Kidney glomerular epithelial cell (primary cell): ENCODE measurements at places on chromosomes 1 and 21.

GRCh38 chr1:156399355-156400125 is 30.5 kb downstream of the RHBG start:
- DNase-seq, result no peak

DNA sequence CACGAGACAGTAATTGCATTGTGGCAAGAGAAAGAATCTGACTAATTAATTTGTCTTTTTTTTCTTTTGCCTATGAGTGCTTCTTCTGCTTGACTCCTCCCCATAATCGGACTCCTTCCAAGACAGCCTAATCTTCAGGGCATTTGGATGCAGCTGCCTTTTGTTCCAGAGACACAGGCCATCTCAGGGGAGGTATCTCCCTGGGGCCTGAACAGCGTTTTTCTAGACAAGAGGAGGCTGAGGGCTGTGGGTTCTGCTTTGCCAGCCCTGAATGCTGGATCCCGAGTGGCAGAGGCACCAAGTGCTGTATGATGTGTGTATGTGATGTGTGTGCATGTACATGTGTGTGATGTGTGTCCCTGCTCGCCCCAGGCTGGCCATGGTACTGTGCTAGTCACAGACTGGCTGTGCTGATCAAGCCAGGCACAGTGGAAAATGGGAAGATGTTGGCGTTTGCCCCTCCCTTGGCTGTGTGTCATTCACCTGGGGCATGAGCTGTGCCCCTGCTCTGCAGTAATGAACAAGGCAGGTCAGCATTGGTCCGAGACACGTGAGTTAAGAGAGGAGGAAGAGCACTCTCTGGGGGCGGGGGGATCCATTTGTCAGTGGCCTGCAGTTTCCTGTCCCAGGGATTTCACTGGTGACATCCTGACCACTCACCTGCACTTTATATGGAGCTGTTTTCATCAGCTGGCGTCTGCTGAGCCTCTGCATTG is 77.2 kb downstream of the ADARB1 start:
- DNase-seq, result no peak

DNA sequence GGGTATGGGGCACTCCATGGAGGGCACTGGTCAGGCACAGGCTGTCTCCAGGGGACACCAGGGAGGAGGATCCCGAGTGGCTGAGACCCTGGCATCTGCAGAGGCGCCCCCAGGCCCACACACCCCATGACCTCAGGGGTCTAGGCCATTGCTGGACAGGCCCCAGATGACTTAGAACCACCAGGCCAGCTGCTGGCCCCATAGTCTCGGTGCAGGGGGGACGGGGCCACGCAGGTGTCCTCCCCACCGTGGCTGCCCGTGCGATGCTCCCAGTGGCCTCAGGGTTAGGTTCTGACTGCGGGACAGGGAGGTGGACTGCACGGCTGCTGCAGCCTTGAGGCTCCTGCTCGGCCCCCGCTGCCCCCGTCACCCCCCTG is 44.0 kb downstream of the MORN1 start:
- no peak for DNase-seq

- no peak for DNase-seq
These were observed 83.3 kb upstream of the DISP3 start for GRCh38 chr1:11395616-11396015.

DNA sequence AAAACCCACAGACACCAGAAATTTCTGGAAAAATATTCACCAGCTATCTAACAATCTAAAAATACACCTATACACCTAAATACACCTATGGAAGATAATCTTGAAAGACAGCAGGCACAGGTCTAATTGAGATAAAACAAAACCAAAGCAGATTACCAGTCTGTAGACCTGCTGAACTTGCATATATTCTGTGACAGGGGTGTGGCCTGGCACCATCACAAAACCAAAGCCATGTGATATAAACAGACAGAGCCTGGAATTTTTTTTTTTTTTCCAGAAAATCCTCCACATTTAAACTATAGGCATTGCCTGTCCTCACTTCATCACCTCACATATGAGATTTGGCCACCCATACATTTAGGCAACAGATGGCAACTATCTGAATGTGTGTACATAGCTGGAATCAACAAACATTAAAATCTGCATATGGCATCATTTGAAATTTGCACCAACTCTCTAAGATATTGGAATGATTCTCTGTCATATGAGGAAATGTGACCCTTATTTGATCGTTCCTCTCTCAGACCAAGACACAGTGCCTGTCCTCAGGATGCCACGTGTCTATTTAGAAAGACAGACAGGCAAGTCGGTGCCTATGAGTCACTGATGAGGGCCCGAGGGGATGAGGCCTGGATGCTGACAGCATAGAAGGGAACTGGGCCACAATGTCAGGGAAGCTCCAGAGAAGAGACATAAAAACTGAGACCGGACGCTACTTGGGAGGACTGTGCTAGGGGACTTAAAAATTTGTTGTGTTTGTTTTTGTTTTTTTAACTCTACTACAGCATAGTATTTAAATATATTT is 32.6 kb downstream of the NMNAT2 start:
- DNase-seq, result no peak

- no peak for DNase-seq
These were observed 10.7 kb downstream of the ADAMTS5 start for GRCh38 chr21:26956216-26956615.

GRCh38 chr1:203049576-203050180 is 23.4 kb downstream of the PPFIA4 start:
- no peak for DNase-seq

- DNase-seq, result no peak
These were observed 99.0 kb downstream of the NEK7 start for GRCh38 chr1:198255784-198256183.

DNA sequence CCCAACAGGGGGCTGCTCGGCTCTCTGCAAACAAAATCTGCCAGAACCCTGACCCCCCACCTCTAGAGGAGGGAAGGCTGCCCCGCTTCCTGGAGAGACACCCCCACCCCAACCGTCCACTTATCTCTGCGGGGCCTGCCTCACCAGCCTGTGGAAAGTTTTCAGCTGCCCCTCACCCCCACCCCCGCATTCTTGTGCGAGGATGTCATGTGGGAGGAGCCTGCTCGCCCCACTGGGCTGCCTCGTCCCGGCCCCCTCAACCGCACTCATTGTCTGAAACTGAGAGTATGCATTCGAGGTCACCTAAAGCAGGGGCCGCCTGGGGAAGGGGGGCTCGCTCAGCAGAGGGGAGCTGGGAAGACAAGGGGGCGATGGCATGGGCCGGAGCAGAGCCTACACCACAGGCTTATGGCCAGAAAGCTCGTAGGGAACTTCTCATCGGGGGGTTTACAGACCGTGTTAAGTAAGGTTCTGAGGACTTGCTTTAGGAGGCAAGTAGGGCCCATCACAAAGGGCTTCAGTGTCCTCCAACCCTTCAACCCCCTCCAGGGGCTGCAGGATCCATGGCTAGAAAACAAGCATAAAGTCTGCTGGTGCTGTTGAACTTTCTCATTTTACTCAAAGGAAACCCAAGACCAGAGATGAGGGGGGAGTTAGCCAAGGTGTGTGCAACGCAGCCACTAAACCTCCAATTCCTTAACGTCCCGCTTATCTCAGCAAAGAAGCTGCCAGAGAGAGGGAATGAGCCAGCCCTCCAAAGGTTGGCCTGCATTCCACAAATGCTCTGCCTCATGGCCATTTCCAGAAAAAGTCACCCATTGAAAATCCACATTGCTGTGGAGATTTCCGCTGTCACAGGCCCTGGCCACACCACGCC is 9.4 kb downstream of the EPHA2 start:
- DNase-seq, result peak; percentile 90

- DNase-seq, result peak; percentile 33
These were observed at the start of gene CROCC for GRCh38 chr1:16921391-16922185. CROCC (plus strand) TSS chr1:16921931; CDS start chr1:16922019, 88 bp downstream.

DNA sequence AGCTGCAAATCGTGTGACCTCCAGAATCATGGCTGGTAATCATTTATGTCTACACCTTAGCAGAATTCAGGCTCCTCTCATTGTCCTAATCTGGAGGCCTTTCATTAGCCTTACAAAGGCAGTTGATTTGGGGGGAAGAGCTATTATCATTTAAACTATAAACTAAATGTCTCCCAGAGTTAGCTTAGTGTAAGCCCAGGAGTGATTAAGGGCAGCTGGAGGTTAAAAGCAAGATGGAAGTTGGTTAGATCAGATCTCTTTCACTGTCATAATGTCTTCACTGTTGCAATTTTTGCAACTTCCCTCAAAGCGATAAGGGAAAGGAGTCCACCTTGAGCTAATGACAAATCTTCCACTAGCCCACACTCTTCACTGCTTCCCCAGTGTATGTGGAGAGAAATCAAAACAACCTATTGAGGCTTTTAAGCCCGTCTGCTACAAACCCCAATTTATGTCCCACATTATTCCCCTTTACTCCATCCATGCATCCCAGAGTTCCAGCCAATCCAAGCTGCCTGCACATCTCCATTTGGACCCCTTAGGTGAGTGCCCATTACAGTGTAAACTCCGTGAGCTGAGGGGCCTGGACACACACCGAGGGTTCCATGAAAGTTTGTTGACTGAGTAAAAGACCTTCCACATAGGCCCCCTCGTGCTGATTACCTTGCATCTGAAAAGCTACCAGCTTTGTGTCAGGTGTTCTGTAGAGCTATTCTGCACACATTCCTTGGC is 61.5 kb upstream of the KLHDC7A start:
- DNase-seq, result no peak

DNA sequence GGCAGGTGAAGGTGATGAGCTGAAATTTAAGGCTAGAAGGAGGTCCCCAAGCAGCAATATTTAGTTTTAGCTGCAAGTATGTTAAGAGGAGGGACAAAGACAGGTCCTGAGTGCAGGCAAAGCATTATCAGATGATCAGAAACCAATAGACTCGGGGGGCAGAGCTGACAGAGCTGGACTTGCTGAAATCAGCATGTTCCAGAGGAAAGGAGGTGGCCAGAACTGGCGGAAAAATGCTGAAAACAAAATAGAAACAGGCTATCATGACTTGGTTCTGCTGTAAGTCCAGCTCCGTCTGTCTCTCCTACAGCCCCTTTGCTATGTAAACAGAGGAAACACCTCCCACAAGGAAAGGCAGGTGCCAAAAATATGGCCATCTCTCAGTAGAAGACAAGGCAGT is at the start of gene CD5L:
Gene CD5L (minus strand): TSS at position 101 of the 400 bp plus-strand sequence. CDS start 107 bp downstream, outside the sequence.
- no peak for DNase-seq

DNA sequence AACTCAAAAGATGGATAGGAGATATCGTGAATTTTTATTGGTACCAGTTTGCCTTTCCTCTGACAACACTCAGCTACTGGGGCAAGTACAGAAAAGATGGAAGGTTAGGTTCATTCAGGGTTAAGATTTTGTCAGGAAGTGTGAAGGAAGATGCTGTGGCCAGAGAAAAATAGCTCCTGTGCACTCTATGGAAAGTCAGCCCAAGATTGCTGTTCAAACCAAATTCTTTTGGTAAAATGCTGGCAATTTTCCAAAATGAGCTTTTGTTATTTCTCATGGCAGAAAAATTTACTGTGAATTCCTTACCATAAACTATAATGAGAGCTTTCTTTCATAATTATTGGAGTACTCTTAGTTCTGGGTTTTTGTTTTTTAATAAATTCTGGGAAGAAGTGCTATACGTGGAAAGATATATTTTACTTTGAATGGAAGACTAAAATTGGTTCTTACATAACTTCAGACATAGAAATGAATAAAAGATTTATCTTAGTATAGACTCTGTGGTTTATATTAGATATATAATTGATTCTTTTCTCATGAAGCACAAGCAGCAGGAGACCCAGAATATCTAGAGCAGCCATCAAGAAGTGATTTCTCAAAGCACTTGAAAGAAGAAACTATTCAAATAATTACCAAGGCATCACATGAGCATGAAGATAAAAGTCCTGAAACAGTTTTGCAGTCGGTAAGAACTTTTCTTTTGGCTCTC is 112.2 kb downstream of the USP25 start:
- peak; percentile 86 for DNase-seq

GRCh38 chr1:234591131-234591530 is 18.8 kb downstream of the IRF2BP2 start:
- DNase-seq, result no peak

DNA sequence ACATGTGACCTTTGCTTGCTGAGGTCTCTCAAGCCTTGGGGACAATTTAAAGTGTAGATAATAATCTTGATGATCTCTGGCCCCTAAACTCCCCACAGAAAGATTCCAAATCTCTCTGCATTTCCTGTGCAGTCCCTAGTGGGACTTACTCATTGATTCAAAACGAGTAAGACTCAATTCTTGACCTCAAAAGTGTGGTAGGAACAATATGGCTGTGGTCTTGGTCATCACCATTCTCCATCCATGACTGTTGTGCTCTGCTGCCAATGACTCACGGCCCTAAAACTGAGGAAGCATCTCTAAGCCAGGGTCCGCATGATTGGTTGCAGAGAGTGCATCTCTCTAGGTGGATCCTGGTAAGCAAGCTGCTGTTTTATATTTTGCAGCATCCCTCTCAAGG is 268.0 kb downstream of the PTGER3 start:
- no peak for DNase-seq

DNA sequence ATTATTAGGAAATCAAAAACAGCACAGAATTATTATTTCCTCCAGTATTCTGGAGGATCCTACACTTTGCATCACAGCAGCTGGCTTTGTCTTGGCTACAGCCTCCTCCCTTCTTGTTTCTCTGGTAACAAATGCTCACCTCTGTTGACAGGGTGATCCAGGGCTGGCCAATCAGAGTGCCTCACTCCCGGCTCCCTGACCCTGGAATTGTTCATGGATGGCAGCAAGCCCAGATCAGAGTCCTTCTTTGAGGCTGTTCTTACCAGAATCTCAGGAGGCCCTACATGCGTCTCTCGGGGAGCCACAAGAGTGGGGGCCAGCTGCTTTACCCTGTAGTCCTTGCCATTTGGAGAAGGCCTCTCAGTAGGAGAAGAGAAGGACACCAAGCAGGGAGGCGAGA is 48.4 kb upstream of the IGSF5 start:
- no peak for DNase-seq

- DNase-seq, result peak; percentile 5
These were observed 122.1 kb upstream of the KAZN start for GRCh38 chr1:14476170-14476955.

DNA sequence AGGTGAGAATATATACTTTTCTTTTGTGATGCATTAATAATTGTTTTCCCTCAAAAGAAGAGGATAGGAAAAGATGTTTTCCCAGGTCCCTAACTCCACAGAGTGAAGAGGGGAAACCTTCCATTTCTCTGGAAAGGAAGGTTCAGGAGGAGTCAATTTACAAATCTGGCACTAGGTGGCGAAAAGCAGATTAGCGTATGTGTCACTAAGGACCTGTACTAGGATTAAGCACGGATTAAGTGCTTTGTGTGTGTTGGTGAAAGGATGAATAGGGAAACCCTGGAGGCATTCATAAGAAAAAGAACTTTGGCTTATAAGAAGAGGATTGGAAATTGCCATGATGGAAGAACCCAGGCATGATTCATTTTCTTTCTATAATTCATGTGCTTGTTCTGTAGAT is 410.1 kb upstream of the PLXNA2 start:
- no peak for DNase-seq

- no peak for DNase-seq
These were observed 391.5 kb downstream of the NTNG1 start for GRCh38 chr1:107532318-107532717.
